ENCODE measurements at places on chromosomes 5 and 9.

- DNase-seq = no peak
Measured at GRCh38 chr9:114987116-114987515, 56.7 kb upstream of the TNFSF8 start.

GRCh38 chr5:9456435-9457042 is 89.3 kb downstream of the SEMA5A start:
- no peak for DNase-seq

DNA sequence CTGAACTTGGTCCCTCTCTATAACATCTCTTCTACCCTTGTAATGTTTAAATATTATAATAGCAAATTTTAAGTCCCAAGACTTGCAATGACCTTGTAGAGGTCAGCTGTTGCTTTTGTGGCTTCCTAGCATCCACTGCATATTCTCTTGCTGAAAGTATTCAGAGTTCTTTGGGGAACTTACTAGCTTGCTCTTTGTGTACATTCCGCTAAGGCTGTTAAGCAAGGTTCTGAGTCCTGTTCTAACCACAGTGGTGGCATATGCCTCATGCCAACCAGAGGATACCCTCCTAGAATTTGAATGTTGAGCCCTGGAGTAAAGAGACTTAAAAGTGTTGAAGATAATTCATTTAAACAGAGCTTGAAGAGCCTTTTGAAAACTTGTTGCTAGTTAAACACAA is 570.9 kb downstream of the TLE1 start:
- no peak for DNase-seq

- peak; percentile 82 for DNase-seq
Measured at GRCh38 chr5:90518661-90519060, 10.7 kb downstream of the LYSMD3 start.

GRCh38 chr5:61732796-61733195 is 400.7 kb downstream of the ZSWIM6 start:
- no peak for DNase-seq

DNA sequence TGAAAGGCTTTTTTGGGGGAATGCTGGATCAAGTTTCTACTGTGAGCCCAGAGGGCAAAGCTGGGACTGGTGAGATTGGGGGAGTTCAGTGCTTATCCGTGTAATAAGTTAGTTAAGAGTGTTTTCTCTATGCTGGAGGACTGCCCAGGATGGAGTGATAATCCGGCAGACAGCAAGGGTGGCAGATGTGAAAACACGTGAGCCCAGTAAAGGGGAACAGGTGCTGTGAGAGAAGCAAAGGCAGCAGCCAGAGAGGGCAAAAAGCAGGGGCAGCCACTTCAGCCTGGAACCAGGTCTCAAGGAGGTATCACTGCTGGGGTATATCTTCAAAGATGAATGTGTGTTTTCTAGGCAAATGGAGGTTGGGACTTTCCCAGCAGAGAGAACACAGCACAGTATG is 53.9 kb downstream of the GALNT10 start:
- DNase-seq = no peak

DNA sequence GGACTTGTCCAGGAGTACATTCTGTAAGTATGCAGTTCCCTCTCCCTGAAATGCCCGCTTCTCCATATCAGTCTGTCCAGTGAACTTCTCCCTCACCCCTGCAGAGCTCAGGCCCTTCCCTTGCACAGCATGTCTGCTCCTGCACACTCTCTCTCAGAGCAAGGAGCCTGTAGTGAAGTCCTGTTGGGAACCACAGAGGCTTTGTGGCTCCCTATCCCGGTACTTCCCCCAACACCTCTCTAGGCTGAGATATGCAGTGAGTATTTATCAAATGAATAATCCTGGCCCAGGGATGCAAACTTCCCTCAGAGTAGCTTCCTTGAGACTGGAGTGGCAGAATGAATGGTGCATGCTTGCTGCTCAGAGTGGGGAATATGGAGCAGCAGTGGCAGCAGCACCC is 48.8 kb downstream of the POC5 start:
- no peak for DNase-seq
